Stimulated activated CD4-positive, alpha-beta T cell treated with anti-CD3 and anti-CD28 coated beads, Interleukin-1b, Interleukin-23, amount 100 ng/mL, for 1 hour (primary cell): ENCODE measurements at places on chromosomes 4 and X.

DNA sequence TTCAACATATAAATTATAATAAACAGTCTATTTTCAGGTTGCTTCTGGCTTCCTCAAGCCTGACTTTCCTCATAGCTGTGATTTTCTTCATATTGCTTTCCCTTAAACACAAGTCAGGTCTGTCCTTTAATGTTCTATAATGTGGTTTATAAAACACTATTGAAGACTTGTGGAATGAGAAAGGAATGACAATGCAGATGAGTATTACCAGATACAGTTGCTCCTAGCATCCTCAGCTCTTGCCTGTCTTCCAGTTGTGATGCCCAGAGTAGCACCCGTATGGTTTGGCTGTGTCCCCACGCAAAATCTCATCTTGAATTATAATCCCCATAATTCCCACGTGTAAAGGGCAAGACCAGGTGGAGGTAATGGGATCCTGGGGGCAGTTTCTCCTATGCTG lies 265.7 kb upstream of the BOD1L1 start:
- no peak for DNase-seq

DNA sequence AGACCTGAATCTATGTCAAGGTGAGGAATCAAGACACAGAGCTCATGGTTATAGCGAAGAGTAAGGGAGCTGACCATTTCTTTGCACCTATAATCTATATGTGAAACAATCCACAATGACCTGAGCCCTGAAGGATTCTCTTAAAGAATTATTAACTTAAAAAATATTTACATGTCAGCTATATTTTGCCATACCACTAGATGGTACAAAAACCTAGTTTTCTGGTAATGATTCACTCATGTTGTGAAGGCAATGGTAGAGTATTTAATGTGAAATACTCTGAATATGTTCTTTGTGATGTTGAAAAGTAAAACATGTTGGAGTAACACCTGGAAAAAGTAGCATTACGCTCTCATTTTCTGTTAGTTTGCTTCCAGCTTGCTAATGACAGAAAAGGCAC lies 40.0 kb downstream of the VGLL1 start:
- DNase-seq = no peak

DNA sequence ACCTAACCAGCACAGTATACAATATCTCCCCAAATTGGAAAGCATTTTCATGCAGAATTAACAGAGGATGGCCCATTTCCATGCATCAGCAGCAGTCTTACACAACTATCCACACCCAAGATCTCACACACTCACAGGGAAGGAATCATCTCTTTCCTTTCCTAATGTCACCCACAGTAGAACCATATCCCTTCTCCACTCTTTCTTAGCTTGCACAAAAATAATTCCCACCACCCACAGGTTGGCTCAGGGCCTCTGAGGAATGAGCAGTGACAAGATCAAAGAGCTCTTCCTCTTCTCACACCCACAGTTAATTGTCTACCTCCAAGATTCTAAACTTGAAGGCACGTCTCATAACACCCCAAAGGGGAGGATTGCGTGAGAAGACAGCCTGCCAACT lies 217.7 kb upstream of the VEGFC start:
- no peak for DNase-seq

DNA sequence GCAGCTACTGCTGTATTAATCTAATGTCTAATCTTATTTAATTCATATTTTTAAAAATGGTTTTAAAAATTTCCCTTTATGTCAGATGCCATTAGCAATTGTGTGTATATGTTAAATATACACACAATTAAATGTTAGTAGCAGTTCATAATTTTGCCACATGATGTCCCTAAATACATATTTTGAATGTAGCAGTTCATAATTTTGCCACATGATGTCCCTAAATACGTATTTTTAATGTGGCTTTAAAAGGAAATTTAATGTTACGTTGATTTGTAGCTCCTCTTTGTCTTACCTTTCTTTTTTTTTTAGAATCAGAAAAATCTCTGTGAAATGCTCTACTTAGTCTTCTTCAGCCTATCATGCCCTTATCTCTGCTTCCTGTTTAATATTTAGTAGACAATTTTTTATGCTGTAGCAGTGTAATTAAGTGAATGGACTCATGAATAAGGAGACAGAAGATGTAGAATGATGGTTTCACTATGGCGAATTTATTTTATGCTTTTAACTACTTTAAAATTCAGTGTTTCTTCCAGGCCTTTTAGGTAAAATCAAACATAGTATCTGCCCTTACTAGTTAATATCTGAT lies 26.1 kb downstream of the RBM46 start:
- DNase-seq = no peak

DNA sequence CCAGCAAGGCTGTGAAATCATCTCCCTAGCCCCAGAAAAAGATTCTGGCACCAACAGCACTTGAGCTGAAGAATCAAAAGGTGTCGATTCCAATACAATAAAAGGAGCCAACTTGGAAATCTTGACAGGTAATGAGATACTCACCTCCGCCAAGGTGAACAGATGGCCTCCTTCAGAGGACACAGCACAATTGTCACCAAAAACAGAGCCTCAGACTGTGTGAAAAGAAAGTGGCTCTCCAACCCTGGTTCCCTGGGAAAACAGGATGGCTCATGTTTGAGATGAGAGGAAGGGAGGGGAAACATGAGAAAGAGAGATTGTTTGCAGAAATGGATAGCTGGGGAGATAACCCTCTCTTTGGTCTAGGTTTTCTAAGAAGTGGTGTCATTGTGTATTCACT lies 168.9 kb downstream of the HS3ST1 start:
- DNase-seq = no peak
